Panc1 (cell line): ENCODE measurements at places on chromosomes 13 and 19.

- no peak for DNase-seq
Measured at GRCh38 chr19:13120817-13121216, 2.8 kb downstream of the NACC1 start.

DNA sequence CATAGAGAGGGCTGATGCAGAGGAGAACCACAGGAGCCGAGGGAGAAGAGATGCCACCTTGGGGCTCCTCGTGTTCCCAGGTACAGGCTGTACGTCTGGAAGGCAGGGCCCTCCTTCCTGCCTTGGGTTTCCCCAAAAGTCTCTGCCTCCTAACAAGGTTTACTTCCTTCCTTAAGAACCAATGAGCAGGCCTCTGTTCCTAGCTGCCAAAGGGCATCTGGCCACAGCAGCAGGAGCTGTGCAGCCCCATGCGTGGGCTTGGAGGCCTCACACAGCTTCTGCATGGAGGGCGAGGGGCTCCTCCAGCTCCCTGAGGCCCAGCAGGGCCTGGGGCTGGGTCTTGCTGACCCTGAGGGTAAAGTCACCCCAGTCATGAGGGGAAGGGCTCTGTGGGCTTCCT lies 40.6 kb upstream of the TSHZ3 start:
- no peak for DNase-seq

- DNase-seq = no peak
Measured at GRCh38 chr13:82070416-82070815, 1729.5 kb upstream of the SPRY2 start.

GRCh38 chr19:10945264-10945663 lies 15.6 kb upstream of the SMARCA4 start:
- no peak for DNase-seq

GRCh38 chr13:64438084-64438483 lies 2792.1 kb downstream of the PCDH9 start:
- no peak for DNase-seq

DNA sequence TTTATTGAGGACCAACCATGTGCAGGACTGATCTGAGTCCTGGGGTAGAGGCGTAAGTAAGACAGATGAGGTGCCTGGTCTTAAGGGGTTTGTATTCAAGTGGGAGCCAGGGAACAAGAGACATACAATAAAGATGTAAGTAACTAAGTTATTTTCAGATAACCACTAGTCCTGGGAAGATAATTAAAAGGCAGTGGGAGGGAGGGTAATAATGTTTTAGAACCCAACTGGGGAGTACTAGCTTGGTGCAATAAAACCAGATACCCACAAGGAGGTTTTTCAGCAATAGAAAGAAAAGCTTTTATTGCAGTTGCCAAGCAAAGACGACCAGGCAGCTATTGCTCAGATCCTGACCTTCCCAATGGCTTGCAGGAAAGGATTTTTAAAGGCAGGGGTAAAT lies 893.7 kb downstream of the UQCRFS1 start:
- no peak for DNase-seq

GRCh38 chr19:10896851-10897526 lies 25.6 kb downstream of the CARM1 start:
- no peak for DNase-seq

DNA sequence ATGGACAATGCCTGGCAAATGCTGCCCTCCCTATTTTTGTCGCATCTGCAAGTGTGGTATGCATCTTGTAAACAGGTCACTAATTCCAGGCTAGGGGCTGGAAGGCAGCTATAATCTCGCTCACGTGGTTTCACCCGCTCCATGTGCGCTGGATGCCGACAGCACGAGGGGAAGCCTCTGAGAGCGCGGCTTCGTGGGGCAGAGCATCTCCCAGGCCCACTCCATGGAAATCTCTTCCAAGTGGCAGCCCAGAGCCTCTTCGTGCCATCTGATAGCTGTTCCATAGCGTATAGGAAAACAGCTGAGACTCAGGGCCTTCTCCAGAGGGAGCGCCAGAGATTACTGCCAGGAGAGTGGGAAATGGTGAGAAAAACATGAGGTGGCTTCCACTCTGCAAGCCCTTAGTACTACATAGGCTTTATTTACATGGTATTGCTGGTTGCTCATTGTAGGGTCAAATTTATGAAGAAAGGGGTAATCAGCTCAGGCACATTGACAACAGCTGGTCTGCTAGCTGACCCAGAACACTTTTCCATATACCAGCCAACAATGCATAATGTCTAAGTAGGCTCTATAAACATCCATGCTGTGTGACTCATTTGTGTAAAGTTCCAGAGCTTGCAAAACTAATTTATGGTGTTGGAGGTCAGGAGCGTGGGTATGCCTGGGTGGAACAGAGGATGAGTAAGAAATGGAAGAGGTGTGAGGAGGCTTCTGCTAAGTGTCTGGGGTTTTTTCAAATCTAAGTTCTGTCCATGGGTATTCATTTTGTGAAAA lies 165.2 kb downstream of the SHISA2 start:
- peak; percentile 10 for DNase-seq

DNA sequence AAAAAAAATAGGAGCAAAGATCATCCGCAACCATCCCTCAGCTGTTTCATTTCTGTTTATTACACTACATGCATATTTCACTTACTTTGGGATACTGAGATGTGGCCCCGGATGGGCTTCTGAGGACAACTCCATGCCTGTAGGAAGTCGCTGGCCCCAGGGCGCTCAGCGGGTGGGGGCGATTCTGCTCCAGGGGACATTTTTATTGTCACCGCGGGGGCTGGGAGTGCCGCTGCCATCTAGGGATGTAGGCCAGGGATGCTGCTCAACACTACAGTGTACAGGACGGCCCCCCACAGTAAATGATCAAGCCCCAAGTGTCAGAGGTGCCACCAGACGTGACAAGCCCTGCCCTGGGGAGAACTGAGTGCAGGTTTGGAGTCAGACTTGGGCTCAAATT lies 6.4 kb upstream of the BST2 start:
- no peak for DNase-seq

DNA sequence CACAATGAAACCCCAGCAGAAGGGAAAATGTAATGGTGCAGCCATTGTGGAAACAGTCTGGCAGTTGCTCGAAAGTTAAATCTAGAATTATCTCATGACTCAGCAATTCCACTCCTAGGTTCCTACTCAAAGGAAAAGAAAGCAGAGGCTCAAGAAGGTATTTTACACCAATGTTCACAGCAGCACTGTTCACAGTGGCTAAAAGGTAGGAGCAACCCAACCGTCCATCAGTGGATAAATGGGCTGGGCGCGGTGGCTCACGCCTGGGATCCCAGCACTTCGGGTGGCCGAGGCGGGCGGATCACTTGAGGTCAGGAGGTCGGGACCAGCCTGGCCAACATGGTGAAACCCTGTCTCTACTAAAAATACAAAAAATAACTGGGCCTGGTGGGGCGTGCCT lies 25.9 kb downstream of the ZFR2 start:
- no peak for DNase-seq

DNA sequence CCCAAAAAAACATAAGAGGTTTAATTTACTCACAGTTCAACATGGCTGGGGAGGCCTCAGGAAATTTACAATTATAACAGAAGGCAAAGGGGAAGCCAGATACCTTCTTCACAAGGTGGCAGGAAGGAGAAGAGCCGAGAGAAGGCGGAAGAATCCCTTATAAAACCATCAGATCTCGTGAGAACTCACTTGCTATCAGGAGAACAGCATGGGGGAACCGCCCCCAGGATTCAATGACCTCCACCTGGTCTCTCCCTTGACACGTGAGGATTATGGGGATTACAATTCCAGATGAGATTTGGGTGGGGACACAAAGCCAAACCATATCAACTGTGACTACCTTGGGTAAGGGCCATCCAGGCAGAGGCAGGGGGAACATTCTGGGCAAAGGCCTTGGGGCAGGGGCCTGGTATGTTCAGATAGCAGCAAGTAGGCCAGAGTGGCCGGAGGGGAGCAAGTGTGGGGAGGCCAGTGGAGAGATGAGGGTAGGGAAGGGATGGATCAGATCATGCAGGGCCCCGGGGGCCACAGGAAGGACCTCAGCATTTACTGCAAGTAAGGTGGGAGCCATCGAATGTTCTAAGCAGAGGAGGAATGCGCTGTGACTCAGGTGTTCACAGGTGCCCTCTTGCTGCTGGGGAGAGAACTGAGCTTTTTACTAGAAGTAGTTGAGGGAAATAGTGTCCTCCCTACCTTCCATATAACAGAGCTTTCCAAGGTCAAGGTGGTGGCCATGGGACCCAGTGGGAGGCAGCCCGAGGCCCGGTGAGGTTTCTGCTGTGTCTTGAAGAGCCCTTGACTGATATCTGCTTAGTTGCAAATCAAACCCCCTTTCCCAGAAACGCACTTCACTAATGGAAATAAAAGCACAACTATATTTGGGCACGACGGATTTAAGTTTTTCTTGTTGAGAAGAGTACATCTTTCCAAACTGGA lies 18.0 kb downstream of the RAB3D start:
- DNase-seq = no peak

DNA sequence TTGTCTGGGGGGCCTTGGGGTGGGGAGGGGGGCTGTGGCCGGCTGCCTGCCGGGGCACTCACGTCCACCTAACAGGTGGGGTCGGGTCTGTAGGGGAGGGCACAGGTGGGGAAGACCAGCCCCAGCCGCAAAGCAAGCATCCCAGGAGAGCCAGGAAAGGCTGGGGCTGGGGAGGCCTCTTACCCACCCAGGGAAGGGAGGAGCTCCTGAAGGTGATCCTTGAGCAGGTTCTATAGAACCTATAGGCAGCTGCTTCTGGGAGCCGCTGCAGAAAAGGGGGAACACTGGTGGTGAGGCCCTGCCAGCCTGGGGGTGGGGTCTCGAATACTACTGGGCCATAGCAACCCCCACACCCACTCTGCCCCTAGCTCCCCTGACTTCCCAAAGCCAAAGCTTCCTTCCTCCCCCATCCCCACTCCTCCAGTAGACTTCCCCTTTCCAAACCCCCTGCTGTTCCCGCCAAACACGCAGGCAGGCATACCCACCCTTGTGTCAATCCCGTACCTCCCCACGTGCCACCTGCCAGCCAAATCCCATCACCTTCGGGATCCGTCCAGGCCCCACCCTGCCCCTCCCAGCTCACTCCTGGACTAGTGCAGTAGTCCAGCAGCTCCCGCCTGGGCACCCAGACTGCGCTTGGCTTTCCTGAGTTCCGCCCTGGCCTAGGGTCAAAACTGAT lies 5.6 kb downstream of the KLF16 start:
- no peak for DNase-seq

DNA sequence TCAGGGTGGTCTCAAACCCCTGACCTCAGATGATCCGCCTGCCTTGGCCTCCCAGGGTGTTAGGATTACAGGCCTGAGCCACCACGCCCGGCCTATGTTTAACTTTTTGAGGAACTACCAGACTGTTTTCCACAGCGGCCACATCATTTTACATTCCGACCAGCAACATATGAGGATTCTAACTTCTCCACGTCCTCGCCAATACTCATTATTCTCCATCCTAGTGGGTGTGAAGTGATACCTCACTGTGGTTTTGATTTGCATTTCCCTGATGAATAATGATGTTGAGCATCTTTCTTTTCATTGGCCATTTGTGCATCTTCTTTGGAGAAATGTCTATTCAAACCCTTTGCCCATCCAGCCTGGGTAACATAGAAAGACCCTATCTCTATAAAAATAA lies 14.8 kb downstream of the SLC5A5 start:
- no peak for DNase-seq

DNA sequence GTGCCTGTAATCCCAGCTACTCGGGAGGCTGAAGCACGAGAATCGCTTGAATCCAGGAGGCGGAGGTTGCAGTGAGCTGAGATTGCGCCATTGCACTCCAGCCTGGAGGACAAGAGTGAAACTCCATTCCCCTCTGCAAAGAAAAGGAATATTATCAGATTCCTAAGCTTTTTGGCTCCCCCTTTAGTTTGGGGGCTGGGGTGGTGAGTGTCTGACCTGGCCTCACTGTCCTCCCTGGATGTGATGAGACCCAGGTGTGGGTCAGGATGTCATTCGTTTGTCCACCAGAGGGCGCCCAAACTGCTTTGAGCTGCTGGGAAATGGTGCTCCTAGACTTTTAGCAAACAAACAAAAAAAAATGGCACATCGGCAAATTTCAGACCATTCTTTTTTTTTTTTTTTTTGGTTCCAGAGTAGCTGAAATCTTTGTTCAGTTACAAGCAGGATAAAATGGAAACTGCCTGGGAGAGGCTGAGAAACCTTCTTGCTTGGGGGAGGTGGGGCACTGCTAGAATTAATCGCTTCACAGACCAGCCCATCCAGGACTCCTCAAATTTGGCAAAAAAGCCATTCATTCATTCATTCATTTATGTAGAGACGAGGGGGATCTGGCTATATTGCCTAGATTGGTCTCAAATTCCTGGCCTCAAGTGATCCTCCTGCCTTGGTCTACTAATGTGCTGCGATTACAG lies 29.4 kb downstream of the SPC24 start:
- DNase-seq = no peak

DNA sequence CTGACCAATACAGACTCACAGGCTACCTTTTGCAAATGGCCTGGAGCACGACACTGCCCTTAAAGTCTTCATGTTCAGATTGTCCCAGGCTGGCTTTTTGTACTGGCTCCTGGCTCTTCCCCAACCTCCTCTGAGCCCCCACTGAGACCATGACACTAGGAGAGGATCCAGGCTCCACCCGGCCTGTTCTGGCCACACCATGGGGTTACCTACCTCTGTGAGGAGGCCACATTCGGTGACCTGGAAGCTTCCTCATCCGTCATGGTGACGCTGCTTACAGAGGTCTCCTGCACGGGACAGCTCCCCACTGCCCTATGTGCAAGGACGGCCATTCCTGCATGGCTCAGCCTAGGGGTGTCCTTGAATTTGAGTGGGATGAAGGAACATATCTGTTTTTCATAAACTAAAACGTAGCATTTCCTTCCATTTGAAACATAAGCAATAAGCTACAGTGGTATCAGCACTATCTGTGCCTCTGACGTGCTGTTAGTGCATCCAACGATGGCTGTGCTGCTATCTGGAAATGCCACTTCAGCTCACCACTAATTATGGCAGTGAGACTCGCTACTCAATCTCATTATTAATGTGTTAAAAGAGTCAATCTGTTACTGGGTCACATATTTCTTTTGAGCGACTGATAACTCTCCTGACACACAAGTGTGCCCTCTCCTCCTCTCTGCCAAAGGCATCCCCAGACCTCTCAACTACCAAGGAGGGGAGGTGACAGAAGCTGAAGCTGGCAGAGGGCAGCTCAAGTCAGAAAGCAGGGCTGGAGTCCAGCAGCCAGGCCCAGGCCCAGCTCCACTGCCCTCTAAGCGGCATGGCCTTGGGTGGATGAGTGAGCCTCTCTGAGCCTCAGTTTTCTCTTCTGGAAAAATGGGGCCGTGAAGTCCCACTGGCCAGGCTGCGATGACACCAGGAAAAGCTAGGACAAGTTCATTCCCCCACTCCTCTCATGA lies 29.6 kb downstream of the ELL start:
- DNase-seq = no peak
